Right ventricle myocardium inferior (tissue), 1 donor: ENCODE measurements at places on chromosomes 16 and 17.
A peak's percentile ranks its signal among the peaks of the same experiment; 100 is the strongest.

- peak; percentile 13 for DNase-seq
These were observed 10.4 kb downstream of the GALK1 start for GRCh38 chr17:75754378-75755204.

DNA sequence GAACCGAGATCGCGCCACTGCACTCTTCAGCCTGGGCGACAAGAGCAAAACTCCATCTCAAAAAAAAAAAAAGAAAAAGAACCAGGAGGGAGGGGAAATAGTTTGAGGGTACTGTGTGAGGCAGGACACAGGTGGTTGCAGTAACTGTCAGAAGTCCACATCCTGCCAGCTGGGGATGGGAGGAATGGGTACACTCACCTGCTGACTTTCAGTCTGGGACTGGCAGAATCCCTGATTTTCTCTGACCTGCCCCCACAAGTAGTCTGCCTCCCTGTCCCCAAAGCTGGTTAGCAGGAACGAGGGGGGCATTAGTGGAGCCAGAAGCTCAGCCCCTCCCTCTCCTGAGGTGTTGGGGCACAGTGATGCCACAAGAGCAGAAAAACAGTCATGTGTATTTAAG is 7.1 kb upstream of the ARL5C start:
- DNase-seq = no peak

DNA sequence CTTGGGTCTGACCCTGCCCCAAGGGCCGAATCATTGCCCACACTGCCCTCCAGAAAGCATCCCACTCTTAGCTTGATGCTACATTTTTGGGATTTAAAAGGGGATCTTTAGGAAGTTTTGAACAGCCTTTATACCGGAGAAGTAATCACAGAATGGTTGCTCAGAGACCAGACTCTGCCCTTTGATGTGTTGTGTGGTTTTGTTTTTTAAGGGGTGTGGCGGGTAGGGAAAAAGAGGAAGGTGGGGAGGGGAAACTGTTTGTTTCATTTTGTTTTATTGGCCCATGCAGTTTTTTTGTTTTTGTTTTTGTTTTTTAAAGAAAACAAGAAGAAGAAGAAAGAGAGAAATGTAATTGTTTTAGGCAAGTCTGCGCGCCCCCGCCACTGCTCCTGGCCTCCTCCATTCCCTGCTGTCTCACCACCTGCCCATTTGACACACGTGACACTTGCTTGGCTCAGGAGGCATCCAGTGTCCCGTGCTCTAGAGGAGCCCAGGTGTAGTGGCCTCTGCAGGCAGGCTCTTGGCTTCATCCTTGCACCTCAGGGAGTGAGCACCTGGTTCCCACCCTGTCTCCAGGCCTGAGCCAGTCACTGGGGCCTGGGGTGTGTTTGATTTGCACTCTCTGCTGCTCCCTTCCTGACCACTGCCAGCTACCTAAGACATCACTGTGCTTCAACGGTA is 35.7 kb downstream of the GNAO1 start:
- no peak for DNase-seq

- DNase-seq = peak; percentile 86
These were observed 17.6 kb downstream of the ZNF213 start for GRCh38 chr16:3152277-3152990.

DNA sequence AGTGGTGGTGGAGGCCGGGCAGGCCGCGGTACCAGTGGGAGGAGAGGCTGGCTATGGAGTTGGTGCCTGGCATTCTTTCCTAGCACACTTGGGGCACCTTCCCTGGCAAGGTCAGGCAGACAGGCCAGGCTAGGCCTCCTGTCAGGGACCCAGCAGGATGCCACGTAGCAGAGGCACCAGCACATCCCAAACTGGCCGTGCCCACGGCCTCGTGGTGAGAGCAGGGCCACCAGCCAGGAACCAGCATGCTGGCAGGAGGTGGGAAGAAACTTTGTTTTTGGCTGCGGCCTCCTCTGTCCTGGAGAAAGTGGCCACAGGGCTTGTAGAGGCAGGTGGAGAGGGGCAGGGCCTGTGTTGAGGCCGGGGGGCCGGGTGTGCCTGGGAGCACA is 57.6 kb upstream of the CBFA2T3 start:
- peak; percentile 40 for DNase-seq

- DNase-seq = no peak
These were observed 13.6 kb upstream of the DNASE1 start for GRCh38 chr16:3640632-3641501.

GRCh38 chr17:40524243-40524965 is 23.0 kb upstream of the TNS4 start:
- DNase-seq = no peak

GRCh38 chr17:7557775-7558543 is 591 bp upstream of the TNFSF13 start:
- DNase-seq = peak; percentile 94

DNA sequence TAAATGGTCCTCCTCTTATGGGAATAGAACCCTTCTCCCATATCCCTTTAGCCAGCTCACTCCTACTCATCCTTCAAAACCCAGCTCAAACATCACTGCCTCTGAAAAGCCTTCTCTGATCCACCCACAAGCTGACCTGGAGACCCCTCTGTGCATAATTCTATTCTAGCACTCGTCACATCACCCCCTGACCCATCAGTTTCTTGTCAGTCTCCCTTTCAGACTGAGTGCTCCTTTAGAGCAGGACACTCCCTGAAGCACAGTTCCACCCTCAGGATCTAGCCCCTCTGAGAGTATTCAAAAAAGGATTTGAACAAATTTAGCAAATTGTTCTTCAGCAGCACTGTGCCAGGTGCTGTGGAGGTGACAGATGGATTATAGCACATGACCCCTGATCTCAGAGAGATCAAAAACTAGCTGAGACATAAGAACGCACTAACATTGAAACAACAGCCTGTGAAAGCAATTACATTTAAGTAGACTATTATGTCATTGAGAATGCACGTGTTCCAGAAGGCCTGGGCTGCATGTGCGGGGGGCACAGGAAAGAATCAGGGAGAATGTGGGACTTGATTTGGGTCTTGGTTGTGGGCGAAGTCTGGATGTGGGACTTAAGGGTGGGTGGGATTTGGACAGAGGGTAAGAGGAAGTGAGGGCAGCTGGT is 43.5 kb downstream of the MRPS23 start:
- DNase-seq = no peak

DNA sequence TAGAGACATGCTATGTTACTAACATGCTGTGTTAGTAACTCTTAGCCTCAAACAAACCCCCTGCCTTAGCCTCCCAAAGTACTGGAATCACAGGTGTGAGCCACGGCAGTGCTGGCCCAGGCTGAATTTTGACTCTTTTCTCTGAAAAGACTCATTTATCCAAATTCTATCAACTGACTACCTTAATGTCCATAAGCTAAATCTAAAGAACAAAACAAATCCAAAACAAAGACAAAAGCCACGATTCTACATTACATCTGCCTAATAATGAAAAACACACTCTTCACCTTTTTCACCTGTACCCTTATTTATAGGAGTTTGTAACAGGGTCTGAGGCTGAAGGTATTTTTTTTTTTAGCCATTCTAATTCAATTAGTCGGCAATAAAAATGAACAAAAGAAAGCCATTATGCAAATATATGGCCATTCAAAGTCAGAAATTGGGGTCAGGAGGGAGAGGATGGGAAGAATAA is 432.5 kb downstream of the RBFOX1 start:
- no peak for DNase-seq

DNA sequence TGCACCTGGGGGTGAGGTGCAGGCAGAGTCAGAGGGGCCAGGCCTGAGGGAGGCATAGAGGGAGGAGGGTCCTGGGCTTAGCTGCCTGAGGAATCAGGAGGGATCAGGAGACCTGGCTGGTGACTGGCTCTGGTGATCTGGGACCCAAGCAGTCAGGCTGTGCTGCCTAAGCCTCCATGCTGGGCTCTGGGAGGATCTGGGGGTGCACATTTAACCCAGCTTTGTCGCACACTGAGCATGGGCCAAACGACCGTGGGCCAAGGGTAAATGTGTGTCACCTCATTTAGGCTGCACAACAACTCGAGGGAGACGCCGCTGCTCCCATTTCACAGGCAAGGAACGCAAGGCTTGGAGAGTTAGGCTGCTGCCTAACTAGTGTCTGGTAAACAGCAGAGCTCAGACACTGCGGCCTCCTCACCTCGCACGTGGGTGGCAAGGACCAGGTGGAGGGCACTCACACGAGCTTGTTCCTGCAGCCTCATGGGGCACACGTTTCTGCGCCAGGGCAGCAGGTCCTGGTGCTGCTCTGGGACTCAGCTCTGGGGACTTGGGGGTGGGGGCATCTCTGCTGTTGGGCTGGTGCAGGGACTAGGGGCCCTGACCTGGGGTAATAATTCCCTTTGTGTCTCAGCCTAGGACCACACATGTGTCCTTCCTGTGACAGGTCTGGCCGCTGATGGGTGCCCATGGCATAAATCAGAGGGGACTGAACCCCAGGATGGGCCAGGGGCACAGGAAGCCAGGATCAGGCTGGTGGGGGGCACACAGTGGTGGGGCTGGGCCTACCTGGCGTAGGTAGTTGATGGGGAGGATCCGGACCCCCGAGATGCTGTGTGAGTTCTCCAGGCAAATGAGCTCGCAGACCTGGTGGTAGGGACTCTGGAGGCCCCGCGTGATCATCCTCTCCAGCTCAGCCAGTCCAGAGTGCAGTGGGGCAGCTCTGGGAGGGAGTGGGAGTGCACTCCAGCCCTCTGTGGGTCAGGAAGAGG is 18.7 kb downstream of the TMEM235 start:
- DNase-seq = peak; percentile 23

DNA sequence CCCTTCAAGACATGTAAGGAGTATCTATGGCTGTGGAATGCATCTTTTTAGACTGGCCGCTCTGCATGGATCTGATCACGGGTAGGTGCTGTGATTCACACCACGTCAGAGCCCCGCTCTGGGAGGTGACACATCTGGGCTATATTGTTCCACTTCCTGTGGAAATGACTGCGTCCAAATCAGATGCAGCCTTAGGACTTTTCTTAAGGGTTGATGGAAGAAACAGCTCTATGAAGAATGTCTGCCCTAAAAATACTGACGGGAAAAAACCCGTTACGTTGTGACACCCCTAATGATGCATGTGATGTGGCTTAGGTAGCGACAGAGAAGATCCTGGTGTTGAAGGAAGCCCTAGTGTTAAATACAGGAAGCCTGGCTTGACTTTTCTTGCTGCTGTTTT is 12.2 kb downstream of the BANP start:
- DNase-seq = no peak

- no peak for DNase-seq
These were observed 390 bp downstream of the MLLT6 start for GRCh38 chr17:38705523-38705802.

DNA sequence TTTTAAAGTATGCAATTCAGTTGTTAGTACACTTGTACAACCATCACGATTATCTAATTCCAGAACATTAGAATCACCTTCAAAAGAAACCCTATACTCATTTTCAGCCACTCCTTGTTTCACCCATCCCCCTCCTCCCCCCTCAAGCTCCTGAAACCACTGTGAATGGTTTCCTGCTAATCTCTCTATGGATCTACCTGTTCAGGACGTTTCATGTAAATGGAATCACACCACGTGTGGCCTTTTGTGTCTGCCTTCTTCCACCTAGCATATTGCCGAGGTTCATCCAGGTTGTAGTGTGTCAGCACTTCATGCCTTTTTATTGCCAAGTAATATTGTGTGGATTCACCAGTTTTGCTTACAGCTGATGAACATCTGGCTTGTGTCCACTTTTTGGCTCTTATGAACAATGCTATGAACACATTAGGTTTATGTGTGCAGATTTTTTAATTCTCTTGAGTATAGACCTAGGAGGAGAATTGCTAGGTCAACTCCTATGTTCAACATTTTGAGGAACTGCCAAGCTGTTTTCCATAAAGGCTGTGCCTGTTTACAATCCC is 17.8 kb downstream of the EIF4A3 start:
- no peak for DNase-seq

GRCh38 chr17:30565073-30565935 is 88.1 kb downstream of the GOSR1 start:
- DNase-seq = no peak

DNA sequence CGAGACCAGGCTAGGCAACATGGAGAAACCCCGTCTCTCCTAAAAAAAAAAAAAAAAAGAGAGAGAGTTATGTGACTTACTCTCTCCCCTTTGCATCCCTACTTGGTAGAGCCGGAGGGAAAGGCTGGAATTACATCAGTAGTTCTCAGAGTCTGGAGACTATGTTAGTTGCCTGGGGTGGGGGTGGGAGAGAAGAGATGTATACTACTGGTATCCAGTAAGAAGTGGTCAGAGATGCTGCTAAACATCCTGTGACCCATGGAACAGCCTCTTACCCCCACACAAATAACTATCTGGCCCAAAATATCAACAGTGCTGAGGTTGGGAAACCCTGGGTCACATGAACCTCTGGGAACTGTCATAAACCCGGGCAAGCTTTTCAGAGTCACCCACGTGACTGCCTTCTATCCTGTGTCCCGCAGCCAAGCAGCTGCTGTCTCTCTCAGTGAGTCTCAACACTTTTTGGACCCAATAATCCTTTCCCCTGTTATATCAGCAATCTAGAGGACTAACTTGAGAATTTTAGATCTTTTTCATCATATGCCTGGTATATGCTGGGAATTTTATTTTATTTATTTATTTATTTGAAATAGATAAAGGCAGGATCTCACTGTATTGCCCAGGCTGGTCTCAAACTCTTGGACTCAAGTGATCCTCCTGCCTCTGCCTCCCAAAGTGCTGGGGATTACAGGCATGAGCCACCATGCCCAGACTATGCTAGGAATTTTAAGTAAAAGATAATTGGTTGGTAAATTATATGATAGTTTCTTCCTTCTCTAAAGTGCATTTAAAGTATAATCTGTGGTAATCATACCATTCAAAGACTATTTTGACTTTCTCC is 8.7 kb downstream of the EIF1 start:
- DNase-seq = peak; percentile 81

DNA sequence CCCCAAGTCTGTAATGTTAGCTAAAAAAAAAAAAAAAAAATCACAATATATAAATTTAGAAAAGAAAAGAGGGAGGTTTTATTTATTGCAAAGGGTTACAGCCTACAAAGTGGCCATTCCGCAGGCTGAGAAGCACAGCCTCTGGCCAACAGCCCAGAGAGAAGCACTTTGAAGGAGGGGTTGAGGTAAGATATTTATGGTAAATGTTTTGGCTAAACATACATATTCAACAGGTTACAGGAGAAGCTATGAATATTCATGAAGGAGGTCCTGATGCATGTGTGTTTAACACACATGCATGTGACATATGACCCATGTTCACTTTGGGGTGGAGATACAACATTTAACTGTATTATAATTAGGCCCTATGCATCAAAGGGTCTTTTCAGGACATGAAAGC is 158.5 kb downstream of the TMEM114 start:
- DNase-seq = no peak

DNA sequence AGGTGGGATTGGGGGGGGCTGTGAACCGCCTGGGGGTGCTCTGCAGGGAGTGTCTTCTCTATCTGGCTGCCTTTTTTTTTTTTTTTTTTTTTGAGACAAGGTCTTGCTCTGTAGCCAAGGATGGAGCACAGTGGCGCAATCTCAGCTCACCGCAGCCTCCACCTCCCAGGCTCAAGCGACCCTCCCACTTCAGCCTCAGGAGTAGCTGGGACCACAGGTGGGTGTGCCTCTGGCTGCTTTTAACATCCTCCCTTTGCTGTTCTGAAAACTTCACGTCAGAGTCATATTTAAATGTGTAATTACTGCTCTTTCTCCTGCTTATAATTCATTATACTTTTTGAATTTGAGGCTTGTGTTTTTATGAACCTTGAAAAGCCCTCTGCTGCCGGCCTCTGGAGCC is 78.4 kb downstream of the ZNF778 start:
- no peak for DNase-seq

- DNase-seq = no peak
These were observed 17.2 kb downstream of the CD300LB start for GRCh38 chr17:74513987-74514631.

GRCh38 chr17:60321336-60322055 is 70.4 kb downstream of the USP32 start:
- no peak for DNase-seq

- DNase-seq = no peak
These were observed 65.0 kb downstream of the CRISPLD2 start for GRCh38 chr16:84884596-84885341.

GRCh38 chr16:22732400-22732799 is 81.6 kb upstream of the HS3ST2 start:
- DNase-seq = no peak
